ENCODE measurements at places on chromosomes 16 and 17. TPM values are rescaled to one million over a fixed set of nuclear protein-coding genes. Genes with fewer than 3 reads are reported as not detected.

GRCh38 chr17:56136301-56136700 lies 17.0 kb upstream of the ANKFN1 start:
- no peak for DNase-seq

GRCh38 chr17:7232114-7232513 lies 2.2 kb downstream of the DVL2 start:
- no peak for DNase-seq

- DNase-seq, result no peak
These were observed 44.9 kb downstream of the SSH2 start for GRCh38 chr17:29885031-29885640.

GRCh38 chr16:1133810-1134520 lies 18.9 kb upstream of the CACNA1H start:
- DNase-seq, result no peak

DNA sequence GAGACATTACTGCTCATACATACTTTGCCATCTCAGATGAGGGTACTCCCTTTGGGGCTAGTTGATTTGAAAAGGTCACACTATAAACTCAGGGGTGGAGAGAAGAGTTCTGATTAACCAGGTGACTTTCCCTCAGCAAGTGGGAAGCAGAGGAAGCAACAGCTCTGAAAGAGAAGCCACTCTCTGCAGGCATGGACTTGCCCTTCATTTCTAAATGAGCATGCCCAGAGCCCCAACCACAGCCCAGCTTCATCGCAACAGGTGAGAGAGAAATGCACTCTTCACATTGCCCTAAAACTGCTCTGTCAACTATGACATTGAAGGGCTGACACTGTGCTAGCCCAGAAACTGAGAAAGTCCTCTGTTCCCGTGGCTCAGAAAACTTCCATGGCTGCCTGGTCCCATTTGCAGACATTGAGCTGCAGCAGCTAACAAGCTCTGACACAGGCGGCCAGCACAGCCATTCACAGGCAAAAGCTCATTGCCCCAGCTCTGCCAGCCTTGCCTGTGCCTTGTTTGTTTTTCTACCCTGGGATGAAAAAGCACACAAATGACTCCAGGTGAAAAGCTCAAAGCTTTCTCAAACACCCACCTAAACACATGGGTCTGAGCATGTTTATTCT lies 419.8 kb upstream of the DYNLRB2 start:
- DNase-seq, result no peak

DNA sequence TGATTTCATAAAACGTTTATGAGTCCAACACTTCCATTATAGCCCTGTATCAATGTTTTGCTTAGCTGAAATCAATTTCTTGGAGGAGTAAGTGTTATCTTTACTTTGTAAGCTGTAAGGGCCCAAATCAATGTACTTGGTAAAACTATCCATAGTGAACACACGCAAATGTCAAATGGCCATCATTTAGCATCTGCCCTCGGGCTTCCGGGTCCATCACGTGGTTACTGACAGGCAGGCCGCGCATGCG lies 687 bp upstream of the NARF start:
- DNase-seq, result no peak

The HOXB7 gene
- 0.51 TPM for total RNA-seq

DNA sequence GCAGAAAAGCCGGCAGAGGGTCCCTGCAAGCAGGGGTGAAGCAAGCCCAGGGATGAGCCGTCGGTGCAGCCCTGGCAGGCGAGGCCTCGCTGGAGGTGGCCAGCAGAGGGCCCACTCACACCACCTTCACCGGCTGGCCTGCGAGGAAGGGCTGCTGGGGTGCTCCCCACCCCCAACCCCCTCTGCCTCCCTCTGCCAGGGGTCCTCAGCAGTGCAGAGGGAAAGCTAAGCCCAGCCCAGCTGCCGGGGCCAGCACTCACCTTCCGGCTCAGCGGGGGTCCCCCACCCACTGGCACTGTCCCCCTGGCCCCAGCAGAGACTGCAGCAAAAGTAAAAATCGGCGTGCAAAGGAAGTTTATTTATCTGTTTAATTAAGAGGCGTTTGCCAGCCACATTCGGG lies 113.4 kb downstream of the ENGASE start:
- DNase-seq, result no peak

DNA sequence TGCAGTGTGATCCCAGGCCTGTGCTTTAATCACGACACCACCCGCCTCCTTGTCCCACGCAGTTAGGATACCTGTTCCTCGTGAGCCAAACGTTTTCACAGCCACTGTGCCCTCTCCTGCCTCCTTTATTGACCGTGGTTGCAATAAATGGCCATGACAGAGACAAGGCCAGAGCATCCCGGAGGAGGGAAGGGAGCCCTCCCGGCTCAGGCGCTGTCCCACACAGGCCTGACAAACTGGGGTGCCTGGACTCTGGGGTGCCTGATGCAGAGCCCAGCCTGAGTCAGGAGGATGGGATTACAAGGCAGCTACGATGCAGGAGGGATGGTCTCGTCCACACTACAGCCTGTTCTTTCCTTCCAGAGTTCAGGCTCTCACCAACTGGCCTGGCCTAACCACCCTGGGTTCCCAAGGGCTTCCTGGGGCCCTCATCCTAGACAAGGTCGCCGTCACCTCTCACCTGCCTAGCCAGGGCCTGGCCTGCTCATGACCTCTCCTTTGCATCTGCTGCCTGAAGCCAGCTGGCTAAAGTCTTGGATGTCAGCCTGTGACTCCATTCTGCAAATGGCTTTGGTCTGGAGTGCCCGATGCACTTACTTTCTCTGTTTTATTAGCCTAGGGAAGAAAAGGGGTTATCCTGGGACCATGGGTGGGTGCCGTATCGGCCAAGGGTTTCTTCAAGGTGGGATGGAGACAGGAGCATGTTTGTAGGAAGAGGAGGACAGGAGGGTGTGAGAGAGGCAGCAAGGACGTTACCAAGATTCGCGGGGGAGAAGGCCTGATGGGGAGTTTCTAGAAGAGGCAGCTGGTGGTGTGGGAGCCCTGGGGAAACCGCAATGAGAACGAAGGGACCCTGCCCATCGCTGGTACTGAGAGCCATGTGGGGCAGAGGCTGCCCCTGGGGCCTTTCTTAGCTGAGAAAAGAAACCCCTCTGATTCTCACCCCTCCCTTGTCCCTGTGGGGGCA lies 234.3 kb upstream of the TNRC6C start:
- DNase-seq, result no peak

DNA sequence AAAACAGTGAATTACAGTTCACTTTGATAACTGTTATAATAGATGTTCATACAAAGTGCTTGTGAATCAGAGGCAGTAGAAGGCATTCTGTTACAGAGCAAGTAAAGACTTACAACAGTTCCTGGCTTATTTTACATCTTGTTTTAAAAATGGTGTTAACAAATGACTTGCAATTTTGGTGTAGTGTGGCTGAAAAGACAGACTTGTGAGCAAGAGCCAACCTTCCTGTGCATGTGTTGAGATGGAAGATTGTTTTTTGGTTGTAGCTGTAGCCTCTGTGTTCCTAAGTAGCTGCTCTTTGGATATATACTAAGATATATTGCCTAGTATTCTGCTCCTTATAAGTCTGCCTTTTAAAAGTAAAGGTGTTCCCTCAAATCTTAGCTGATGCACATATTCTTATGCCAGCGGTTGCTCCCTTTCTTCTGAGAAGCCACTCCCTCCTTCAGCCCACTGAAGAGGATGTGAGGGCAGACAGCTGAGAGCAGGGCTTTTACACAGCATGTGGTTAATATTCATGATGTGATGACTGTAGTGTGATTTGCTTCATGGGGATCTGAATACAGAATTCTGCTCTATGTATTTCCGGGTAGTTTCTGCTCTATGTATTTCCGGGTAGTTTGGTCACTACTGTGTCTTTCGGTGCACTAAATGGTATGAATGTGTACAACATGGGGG lies 182.3 kb downstream of the PHKB start:
- no peak for DNase-seq

- DNase-seq, result no peak
These were observed 206.7 kb downstream of the SHISA9 start for GRCh38 chr16:13108126-13108525.

DNA sequence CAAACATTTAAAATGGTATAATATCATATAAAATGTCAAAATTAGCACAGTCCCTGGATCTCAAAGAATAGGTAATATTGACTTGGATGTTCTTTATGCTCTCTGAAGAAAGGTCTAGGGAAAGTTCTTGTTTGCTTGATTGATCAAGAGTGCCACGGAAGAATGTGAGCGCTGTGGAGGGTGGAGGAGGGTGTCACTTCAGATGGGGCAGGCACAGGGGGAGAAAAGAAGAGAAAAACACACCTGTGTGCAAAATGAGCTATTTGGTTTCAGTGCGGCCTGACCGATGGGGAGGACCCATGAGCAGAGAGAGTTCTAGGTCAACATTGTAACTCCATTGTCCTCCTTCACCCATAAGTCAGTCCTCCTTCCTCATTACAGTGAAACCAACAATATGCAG lies 8.8 kb upstream of the VPS4A start:
- no peak for DNase-seq

The CA4 gene
- not detected for total RNA-seq

All from activated T-helper 1 cell treated with anti-CD3 and anti-CD28 coated beads, Interleukin-12 subunit alpha, Interleukin-12 subunit beta, Interleukin-2, Interleukin-4 antibody, amounts not matched to agents 30 ng/mL and 10 ng/mL and 1 ng/mL, durations not matched to agents 14 hours and 24 hours and 36 hours (primary cell).